Epithelial cell of proximal tubule (primary cell): ENCODE measurements at places on chromosomes 7 and 10.

- DNase-seq = no peak
Observed at GRCh38 chr7:151850491-151851124, 26.3 kb downstream of the PRKAG2 start.

DNA sequence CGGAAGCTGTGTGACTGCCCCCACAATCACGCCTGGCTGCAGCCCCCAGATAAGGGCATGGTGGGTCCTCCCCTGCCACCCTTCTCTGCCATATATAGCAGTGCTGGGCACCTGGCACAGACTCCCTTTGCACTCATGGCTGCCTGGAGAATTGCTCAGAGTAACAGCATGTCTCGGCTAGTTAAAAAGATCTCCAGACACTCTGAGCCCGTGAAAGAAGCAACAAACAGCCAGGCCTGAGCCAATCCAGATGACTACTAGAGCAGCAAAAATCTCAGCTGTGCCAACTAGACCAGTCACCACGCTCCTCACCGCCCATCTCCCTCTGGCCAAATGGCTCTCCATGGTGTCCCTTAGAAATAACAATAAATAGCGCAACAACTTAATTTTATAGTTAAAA, 71.3 kb downstream of the PARD3 start:
- no peak for DNase-seq

DNA sequence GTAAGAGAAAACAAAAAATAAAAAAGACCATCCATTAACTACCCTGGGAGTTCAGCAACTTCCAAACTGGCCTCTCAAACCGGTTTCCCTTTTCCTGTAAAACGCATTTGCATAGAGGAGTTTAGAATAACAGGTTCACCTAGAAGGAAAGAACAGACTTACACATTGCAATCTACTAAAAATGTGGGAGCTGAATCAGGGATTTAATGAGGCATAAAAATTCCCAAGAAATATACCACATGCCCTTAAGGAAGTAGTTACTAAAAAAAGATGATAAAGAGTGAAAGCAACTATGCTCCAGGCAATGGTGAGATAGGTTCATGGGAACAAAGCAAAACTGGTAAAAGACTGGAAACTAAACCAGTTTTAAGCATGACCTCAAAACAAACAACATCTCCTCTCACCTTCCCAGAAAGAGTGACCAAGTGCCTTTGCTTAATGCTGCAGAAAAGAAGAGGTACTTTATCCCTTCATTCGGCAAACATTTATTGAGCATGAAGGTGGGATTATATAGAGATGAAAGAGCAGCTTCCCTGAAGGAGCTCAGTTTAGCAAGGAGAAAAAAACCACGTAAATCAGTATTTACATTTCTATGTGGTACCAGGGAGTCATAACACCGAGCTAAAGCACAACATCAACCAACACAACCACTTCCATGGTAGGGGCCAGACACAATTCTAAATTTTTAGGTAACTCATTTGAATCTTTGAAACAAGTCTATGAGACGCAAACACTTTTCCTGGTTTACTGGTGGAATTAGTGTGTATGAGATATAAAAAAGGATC, 152.8 kb downstream of the SGMS1 start:
- DNase-seq = peak; percentile 84

DNA sequence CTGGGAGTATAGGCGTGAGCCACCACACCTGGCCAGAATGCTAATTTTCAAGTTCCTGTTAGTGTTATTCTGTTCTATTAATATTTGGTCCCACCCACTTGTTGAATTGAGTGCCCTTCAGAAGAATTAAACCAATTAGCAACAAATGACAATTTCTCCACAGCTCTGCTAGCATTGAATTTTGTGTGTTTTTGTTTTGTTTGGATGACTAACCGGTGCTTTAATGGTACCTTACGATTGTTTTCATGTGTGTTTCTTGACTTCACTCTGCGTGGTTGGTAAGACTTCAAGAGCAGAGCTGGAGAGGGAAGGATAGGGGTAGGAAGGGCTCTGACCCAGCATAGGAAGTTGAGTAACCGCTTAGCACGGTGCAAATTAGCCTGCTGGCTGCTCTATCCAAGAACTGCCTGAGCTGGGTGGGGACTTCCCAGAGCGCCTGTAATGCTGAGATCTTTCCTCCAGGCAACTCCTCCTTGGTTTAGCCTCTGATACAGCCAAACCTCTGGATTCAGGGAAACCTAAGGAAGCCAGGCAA, 4.6 kb downstream of the ARPC1B start:
- DNase-seq = peak; percentile 87

GRCh38 chr7:33807779-33808482, 97.4 kb upstream of the BMPER start:
- DNase-seq = peak; percentile 83

DNA sequence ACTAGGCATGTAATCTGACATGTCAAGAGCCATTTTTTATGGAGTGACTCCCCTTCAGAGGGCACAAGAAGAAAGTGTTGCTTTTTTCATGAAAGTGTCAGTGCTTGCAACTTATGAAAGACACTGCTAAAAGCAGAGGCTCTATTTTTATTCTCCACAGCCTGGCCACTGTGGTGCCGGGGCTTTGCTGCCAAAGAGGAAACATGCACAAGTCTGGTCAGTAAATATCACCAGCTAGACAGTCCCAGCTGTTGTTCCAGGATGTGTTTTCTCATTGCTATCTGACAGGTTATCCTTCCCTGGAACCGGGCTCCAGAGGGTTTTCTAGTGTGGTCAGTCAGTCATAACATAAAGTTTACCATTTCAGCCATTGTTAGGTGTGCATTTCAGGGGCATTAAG, 180.7 kb upstream of the PITRM1 start:
- no peak for DNase-seq

DNA sequence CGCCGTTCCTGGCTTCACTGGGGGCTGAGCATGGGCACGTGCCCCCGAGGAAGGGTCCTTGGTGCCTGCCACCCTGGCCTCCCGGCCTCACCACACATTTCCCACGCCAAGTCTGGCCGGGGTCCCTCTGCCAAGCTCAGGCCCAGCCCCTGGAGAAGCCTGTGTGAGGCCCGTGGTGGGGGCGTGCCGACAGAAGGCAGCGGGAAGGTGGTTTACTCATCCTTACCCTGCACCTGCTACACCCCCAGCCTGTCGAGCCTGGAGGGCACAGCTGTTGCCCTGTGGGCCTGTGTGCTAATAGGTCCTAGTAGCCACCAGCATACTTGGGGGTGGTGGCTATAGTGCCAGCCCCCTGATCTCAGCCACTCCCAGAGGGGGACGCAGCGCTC, 46.7 kb downstream of the NKX6-2 start:
- no peak for DNase-seq

DNA sequence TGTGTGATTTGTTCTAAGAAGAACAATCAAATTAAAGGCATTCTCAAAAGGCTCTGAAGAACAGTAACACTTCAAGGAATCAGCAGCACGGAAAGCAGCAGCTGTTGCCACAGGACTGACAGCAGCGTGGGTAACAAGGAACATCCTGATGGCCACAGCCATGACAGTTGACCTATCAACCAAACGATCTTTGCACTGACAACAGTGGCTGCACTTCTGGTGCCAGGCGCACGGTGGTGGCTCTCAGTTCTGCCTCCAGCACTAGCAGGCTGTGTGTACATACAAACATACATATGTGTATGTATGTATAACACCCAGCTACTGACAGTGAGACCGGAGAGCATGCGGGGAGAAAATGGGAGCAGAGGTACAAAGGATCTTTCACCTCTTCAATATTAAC, 114.1 kb downstream of the ZFAND4 start:
- no peak for DNase-seq

DNA sequence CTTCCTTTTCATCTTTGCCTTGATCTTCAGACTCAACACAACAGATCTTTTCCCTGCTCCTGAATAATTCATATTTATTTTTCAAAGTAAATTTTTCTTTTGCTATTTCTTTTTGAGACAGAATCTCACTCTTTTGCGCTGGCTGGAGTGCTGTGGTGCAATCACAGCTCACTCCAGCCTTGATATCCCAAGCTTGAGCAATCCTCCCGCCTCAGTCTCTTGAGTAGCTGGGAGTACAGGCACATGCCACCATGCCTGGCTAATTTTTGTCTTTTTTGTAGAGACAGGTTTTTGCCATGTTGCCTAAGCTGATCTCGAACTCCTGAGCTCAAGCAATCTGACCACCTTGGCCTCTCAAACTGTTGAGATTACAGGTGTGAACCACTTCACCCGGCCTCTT, 9.2 kb downstream of the RTKN2 start:
- no peak for DNase-seq

DNA sequence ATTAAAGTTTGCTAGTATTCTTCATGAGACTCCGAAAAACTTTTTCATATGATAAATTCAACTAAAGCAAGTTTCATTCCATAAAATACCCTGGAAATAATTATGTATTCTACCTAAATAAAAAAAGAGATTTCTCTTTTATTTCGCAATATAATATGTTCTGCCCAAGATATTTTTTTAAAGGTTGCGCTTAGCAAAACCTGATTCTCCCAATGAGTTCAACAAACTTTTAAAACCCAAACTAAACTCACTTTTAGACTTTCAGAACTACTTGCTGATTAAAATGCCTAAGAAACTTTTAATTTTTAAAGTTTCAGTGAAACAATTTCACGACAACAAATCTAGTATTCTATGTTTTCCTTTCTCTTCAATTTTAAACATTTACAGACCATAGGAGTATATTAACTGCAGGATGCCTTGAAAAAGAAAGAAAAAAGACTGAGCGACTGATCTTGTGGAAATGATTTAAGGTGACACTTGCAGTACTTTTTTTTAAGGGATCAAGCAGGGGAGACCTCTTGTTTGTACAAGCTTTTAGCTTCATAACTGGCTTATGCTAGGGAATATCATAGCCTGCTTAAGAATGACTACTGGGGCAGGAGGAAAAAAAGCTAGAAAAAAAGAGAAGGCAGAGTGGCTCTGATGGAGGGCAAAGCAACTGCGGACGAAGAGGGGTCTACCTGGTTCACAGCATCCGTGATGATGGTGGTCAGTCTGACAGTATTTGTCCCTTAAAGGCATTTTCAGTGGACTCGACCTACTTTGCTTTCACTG, 1.5 kb downstream of the ZNF800 start:
- DNase-seq = no peak

DNA sequence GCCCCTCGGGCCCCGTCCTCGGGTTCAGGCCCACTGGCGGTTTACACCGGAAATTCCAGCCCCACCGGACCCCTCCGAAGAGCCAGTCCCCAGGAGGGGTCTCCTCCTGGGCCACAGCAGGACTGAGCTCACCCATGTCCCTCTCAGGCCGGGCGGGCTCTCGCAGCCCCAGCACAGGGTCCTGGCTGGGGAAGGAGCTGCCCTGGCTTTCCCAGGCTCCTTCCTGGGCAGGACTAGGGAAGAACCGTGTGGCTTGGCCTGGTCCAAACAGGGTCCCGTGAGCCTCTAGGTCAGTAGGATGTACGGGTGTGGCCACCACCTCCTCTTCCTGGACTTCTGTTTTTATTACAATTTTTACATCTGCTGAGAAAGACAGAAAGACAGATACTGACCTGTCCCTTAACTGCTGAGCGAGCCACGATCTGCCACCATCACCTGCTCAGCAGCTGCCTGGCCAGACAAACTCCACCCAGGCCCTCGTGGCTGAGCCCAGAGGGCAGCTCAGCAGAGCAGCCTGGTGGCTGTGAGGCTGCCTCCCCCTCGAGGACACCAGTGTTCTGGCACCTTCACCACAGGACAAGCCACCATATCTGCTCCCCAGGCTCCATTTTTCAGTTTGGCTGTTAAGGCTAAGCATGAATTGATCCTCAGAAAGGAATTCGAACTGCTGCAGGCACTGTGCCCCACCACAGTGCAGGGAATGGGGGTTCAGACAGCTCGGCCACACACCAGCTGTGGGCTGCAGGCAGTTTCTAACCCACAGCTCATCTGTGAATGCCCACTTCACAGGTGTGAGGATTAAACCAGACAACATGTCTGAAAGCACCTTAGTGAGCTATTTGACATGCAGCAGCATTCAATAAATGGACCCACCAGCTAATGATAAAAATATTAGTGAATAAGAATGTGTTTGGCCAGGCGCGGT, 14.5 kb upstream of the ZNF777 start:
- DNase-seq = no peak

GRCh38 chr10:100670828-100671479, 74.4 kb upstream of the PAX2 start:
- DNase-seq = no peak

- DNase-seq = no peak
Observed at GRCh38 chr7:137577184-137577583, 233.7 kb upstream of the PTN start.

- DNase-seq = no peak
Observed at GRCh38 chr10:22931948-22932347, 4.1 kb downstream of the ARMC3 start.

DNA sequence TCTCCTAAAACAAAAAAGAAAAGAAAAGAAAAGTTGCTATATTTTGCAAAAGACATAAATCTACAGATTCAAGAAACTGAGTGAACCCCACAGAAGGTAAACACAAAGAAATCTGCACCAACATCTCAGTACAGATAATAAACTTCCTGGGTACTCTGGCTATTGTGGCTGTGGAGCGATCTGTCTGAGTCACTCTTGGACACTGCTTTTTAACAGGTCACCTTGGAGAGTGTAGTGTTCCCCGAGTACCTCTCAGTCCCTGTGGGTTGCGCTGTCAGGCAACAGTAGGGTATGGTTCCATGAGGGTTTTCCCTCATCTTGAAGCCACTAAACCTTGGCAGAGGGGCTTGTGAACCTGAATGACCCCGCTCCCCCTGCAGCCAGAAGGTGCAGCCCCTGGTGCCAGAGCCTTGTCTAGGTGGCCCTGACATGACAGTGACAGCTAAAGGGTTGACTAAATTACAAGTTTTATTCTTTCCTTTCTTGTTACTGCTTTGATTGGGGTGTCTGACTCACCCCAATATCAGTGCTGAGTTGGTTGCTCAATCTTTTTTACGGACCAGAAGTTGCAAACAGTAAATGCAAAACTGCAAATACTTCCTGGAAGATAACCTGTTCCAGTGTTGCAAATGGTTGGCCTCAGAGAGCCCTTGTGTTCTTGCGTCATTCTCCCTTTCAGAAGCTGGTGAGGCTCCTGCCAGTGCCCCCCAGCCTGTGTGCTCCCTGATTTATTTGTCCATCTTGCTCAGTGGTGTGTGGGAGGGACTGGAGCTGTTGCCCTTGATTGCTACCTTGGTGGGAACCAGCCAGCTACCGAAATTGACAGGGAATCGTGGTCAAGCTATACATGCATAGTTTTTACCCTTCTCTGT, 30.6 kb downstream of the POR start:
- DNase-seq = no peak

- DNase-seq = peak; percentile 94
Observed at GRCh38 chr10:5284311-5285057, 80.3 kb upstream of the UCN3 start.

GRCh38 chr10:123236126-123236525, 81.9 kb downstream of the BUB3 start:
- no peak for DNase-seq

DNA sequence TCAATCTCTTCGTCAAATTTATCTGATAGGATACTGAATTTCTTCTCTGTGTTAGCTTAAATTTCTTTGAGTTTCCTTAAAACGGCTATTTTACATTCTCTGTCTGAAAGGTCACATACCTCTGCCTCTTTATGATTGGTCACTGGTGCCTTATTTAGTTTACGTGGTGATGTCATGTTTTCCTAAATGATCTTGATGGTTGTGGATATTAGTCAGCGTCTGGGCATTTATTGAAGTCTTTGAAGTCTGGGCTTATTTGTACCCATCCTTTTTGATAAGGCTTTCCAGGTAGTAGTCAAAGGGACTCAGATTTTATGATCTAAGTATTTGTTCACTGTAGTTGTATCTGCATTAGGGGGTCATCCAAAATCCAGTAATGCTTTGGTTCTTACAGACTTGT, 1407.5 kb upstream of the LRRTM3 start:
- no peak for DNase-seq
